Activated naive CD4-positive, alpha-beta T cell treated with anti-CD3 and anti-CD28 coated beads for 36 hours (primary cell): ENCODE measurements at places on chromosomes 16 and 17. TPM values are rescaled to one million over a fixed set of nuclear protein-coding genes. Genes with fewer than 3 reads are reported as not detected.

Gene EPOP
- 19.2 TPM for total RNA-seq

DNA sequence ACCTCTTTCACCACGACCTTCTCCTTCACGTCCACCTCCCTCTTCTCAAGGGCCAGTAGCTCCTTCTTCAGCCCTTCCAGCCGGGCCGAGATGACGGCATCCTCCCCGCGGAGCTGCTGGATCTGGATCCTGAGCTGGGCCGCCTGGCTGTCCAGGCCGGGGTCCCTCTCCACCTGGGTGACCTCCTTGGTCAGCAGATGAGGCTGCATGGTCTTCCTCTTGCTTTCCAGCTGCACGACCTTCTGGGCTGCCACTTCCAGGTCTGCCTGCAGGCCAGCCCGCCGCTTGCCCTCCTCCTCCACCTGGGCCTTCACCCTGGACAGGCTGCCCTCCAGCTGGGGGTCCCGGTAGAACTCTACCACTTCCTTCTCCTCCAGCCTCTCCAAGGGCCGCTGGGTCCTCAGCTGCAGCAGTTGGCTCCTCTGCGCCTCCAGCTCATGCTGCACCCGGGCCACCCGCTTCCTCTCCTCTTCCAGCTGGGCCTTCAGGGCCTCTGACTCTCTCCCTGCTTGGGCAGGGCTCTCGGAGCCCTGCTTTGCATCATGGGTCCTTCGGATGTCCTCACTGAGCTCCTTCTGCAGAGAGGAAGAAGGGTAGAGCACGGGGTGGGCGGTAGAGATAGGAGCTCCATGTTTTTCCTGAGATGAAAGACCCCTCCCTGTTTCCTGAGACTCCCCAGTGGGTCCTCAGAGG lies 9.5 kb downstream of the CDK3 start:
- DNase-seq = no peak
- H3K27me3 ChIP-seq = no peaks in the 10 kb centered on the region
- no peak overlapping the region for H3K4me3 ChIP-seq
- H3K36me3 ChIP-seq = no peaks in the 10 kb centered on the region

GRCh38 chr16:48206594-48207242 lies 37.4 kb upstream of the LONP2 start:
- H3K36me3 ChIP-seq = no peaks in the 10 kb centered on the region
- H3K4me3 ChIP-seq = no peak overlapping the region
- no peaks in the 10 kb centered on the region for H3K4me1 ChIP-seq

- H3K27me3 ChIP-seq = no peaks in the 10 kb centered on the region
- no peak overlapping the region for H3K27ac ChIP-seq
- H3K4me1 ChIP-seq = no peaks in the 10 kb centered on the region
- no peak for DNase-seq
Measured at GRCh38 chr17:82007495-82008257, 15.0 kb downstream of the CENPX start.

DNA sequence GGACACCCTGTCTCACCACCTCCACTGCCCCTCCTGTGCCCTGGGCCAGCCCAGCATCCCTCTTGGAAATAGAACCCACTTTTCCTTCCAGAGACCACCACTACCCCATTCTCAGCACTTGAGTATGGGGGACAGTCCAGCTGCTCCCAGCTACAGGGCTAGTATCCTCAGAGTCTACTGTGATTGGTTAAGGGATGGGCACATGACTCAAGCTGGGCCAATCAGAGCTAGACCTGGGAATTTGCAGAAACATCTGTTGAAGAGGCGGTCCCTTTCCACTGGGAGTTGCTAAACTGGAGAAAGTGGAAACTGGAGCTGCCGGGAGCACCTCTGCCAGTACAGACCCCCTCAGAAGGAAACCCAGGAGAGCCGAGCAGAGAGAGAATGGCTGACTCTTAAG lies 156.6 kb downstream of the GSG1L start:
- no peak for DNase-seq
- H3K4me3 ChIP-seq = no peak overlapping the region
- H3K27ac ChIP-seq = no peak overlapping the region
- no peaks in the 10 kb centered on the region for H3K36me3 ChIP-seq
- H3K27me3 ChIP-seq = peaks cover 4% of the 10 kb centered on the region

GRCh38 chr17:49730078-49730784 lies 22.5 kb upstream of the SLC35B1 start:
- H3K4me3 ChIP-seq = no peak overlapping the region
- peaks cover 51% of the 10 kb centered on the region for H3K4me1 ChIP-seq
- H3K27me3 ChIP-seq = no peaks in the 10 kb centered on the region
